ENCODE measurements at places on chromosomes 7 and 10.

- no peak for DNase-seq
These were observed 51.5 kb downstream of the ANKMY2 start for GRCh38 chr7:16594061-16594460.

GRCh38 chr10:99920486-99920885 lies 89.3 kb downstream of the DNMBP start:
- DNase-seq: no peak

DNA sequence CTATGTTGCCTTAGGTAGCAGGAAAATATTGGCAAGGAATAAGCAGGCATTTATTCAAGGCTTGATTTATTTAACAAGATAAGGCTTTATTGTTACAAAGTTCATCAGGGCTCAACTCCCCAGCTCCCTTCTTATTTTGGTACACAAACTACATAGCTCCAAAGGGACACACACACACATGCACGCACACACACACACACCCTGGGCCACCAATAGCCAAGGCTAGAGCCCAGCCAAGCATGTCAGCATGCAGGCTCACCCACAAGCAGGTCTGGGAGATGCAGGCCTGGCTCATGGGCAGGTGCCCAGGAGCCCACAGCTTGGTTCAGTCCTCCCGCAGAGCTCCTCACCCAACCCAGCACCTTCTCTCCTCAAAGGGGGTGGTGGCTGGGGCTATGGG lies 23.4 kb downstream of the LEP start:
- no peak for DNase-seq

DNA sequence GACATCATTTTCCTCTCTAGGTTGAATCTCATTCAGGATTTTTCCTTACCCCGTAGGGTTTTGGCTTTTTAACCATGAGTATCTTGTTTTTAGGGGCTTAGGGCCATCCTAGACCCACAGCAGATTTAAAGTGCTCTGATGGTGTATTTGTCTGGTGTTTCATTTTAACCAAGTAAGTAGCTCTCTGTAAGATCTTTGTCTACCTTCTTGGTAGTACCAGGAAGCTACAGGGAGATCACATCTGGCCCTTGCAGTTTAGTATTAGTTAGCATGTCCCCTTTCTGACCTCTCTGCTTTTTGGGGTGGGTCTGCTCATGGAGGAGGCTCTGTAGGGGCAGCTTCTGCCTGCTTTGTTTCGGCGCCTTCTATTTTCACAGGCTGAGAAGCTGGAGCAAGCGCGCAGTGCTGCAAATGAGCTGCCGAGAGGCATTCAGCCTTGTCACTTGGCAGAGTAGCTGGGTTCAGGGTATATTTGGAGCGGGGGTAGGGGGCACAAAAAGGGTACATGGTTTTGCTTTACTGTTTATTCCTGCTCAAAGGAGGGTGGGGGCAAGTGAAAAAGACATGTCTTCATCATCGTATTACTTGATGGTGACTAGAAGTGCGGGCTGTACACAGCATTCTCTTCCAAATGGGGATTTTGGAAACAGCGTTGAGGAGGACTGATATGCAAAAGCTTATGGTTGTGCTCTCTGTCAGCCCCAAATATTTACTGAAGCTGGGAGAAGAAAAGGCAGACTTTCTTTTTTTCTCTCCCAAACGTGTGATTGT lies 146.3 kb downstream of the CELF2 start:
- DNase-seq: no peak

- DNase-seq: no peak
These were observed 157.1 kb upstream of the PRSS58 start for GRCh38 chr7:142414915-142415314.

- no peak for DNase-seq
These were observed 17.6 kb upstream of the SCIN start for GRCh38 chr7:12552876-12553275.

GRCh38 chr7:133822001-133822641 lies 305.0 kb upstream of the LRGUK start:
- no peak for DNase-seq

DNA sequence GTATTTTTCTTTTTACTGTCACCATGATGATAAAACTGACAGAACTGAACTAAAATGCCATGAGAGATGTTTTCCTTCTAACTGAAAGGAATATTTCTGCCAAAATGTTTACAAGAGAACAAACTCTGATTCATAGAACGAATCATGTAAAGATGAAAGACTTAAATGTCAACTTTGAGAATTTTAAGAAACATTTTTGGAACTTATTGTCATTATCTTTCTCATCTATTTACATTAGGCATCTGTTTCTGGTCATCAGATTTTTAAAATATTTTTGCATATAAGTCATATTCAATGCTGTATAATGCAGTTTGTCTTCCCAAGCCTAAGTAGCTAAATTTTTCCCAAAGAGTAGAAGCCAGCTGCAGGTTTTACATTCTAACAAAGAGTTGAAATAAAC lies 358.5 kb downstream of the TFEC start:
- no peak for DNase-seq

GRCh38 chr7:24372961-24373955 lies 89.3 kb downstream of the NPY start:
- peak; percentile 71 for DNase-seq

GRCh38 chr10:14478604-14479003 lies 147.9 kb upstream of the FRMD4A start:
- peak; percentile 90 for DNase-seq

GRCh38 chr7:75727881-75728593 lies 10.7 kb downstream of the HIP1 start:
- DNase-seq: no peak

DNA sequence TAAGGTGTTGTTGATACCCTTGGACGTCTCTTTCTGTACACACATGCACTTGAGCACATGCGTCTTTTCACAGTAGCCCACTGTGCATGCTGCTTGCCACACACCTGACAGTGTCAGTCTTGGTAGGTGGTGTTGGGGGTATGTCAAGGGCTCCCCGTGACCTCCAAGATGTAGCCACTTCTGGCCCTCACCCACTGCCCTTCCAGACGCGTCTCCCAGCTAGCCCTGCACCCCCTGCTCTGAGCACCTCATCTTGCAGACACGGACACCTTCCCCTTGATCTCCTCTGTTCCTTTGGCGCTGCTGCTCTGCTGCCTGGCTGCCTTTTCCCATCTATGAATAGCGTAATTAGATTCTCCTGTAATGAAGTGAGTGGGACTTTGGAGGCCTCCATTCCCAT lies 75.2 kb upstream of the TNS3 start:
- DNase-seq: no peak

- peak; percentile 18 for DNase-seq
These were observed 159.9 kb downstream of the MGMT start for GRCh38 chr10:129626796-129627435.

- DNase-seq: peak; percentile 66
These were observed 18.8 kb downstream of the CELF2 start for GRCh38 chr10:11036424-11037011.

DNA sequence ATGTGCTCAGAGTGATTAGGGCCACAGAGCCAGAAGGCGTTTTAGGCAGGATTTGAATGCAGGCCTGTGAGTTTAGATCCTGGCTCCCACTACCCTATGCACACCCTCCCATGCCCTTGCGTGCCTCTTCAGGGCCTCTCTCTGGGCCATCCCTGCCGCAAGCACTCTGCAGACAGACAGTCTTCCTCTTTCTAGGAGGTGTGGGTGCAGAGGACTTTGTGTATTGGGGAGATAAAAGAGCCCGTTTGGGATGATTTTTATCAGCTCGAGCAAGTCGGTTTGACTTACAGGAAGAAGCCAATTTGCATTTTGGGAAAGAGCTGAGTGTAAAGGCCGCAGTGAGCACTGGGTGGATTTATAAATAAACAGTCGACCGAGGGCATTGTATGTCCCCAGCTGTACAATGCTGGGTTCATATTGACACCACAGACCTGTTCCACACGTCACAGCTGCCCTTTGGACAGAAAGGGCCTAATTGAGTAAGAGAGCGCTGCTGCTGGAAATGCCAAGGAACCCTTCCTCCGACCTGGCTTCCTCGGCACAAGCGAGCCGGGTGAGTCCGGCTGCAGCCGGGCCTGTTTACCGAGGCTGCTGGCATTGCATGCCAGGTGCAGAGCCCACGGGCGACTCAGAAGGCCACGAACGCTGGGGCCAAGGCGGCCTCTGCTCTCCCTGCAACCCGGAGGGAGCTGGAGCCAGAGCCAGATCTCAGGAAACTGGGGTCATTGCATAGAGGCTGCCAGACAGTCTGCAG lies 25.1 kb downstream of the ZMIZ1 start:
- no peak for DNase-seq

- no peak for DNase-seq
These were observed 117.1 kb upstream of the PODXL start for GRCh38 chr7:131673576-131673975.

- DNase-seq: peak; percentile 75
These were observed 429.2 kb downstream of the SDK1 start for GRCh38 chr7:3730276-3730675.

GRCh38 chr10:49666685-49667084 lies 12.8 kb upstream of the C10orf53 start:
- DNase-seq: no peak

GRCh38 chr7:132004529-132004928 lies 448.1 kb upstream of the PODXL start:
- peak; percentile 62 for DNase-seq

- DNase-seq: peak; percentile 72
These were observed 1.5 kb upstream of the MYL10 start for GRCh38 chr7:101630591-101630990.

- DNase-seq: no peak
These were observed 1.5 kb downstream of the SEM1 start for GRCh38 chr7:96707901-96708774.

DNA sequence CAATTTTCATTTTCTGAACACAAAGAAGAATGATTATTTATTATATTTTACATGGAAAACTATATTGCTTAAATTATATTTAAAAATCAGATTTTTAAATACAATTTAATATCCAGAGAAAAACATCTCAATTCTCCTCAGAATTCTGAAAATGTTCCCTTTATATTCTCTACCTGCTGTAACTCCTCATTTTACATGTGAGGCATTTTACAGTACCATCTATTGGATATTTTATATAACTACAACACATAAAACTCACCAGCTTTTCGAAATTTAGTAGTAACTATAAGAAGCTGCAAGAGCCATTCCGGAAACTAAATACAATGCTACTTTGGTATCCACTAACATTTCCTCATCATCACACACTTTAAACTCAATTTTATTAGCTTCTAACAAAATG lies 264.6 kb downstream of the DGKB start:
- DNase-seq: no peak

DNA sequence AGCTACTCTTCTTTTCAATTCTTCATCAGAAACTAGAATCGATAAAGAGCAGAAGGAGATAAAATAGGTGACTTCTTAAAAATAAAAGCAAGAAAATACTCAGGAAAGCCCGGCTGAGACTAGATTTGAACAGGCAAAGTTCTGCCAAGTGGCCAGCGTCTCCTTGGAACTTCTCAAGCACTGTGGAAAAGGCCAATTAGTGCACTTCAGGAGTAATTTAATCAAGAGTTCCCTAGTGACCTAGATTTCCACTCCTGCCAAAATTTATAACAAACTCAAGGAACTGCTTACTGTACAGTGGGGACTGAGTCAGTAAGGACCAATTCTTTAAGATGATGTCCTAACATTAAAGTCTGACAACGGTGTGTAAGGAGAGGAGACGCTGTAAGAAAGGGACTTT lies 57.3 kb downstream of the CHCHD3 start:
- DNase-seq: no peak

All from SJCRH30 (cell line).